ENCODE measurements at places on chromosomes 6 and 20. TPM values are rescaled to one million over a fixed set of nuclear protein-coding genes. Genes with fewer than 3 reads are reported as not detected.

GRCh38 chr6:132505158-132505557 lies 7.8 kb downstream of the STX7 start:
- no peak for DNase-seq

GRCh38 chr6:133428295-133428694 lies 187.1 kb downstream of the EYA4 start:
- no peak for DNase-seq

- DNase-seq, result peak; percentile 87
Measured at GRCh38 chr20:23152308-23152892, 66.3 kb upstream of the CD93 start.

GJE1 gene
- total RNA-seq, result not detected

DNA sequence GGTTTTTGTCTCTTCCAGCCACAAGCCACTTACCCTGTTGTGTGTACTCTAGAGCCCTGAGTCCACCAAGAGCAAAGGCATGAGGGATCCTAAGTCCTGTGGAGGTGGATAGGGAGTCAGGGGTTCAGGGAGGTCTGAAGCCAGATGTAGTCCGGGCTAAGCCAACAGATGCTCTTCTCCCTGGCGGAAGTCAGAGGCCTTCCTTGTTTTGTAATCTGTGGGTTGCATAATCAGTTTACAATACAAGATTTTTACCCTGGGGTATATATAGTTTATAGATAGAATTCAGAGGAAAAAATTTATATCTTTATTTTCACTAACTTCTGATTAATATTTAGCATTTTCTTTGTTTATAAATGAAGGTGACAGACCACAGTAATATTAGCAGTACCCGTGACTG lies 9.2 kb downstream of the LAMP5 start:
- DNase-seq, result no peak

All from heart left ventricle (tissue), 16 donors.